ENCODE measurements at places on chromosomes 5 and 9.
A peak's percentile ranks its signal among the peaks of the same experiment; 100 is the strongest.

DNA sequence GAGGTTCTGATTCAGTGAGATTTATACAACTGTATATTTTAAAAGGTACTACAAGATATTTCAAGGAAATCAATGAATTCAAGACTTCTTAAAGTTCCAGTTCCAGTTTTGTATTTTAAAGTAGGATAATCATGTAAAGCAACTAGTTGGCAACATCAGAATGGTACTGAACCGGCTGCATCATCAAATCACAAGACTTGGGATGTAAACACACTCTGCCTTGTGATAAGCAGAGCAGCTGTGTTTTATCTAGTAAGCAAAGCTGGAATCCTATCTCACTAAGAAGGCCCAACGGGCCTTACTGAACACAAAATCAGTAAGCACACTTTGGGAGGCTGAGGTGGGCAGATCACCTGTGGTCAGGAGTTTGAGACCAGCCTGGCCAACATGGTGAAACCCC, 327.2 kb upstream of the NREP start:
- no peaks in the 10 kb centered on the region for H3K27me3 ChIP-seq
- no peak overlapping the region for H3K4me3 ChIP-seq
- no peak overlapping the region for H3K27ac ChIP-seq

GRCh38 chr9:135960411-135961276, 529 bp downstream of the UBAC1 start:
- peak overlapping the region; percentile 35 for H3K27ac ChIP-seq
- H3K36me3 ChIP-seq, result no peaks in the 10 kb centered on the region
- H3K27me3 ChIP-seq, result no peaks in the 10 kb centered on the region
- peaks cover 30% of the 10 kb centered on the region for H3K4me1 ChIP-seq

DNA sequence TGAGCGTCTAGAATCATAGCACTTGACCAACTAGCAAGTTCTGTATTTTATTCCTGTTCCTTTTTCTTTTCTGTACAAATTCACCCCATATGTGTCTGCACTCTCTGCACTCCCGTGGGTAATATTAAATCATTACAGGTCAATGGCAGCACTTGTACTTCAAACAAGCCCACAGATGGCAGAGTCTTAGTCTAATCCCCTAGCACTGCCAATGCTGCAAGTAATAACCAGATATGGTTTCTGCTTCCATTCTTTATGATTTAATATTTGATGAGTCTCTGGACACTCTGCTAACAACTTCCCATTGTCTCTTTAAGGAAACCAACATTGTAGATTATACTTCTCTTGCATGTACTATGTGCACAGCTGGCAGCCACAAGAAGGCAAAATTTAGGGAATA, 343.8 kb upstream of the CHD1 start:
- no peaks in the 10 kb centered on the region for H3K4me1 ChIP-seq
- H3K4me3 ChIP-seq, result no peak overlapping the region
- DNase-seq, result no peak
- H3K27me3 ChIP-seq, result no peaks in the 10 kb centered on the region
- H3K27ac ChIP-seq, result no peak overlapping the region
- H3K36me3 ChIP-seq, result no peaks in the 10 kb centered on the region

- H3K27ac ChIP-seq, result no peak overlapping the region
- no peaks in the 10 kb centered on the region for H3K27me3 ChIP-seq
- no peaks in the 10 kb centered on the region for H3K4me1 ChIP-seq
- H3K36me3 ChIP-seq, result no peaks in the 10 kb centered on the region
Observed at GRCh38 chr5:13606051-13606450, 338.4 kb downstream of the DNAH5 start.

GRCh38 chr5:38154615-38155204, 103.6 kb upstream of the EGFLAM start:
- H3K4me1 ChIP-seq, result no peaks in the 10 kb centered on the region
- H3K27ac ChIP-seq, result no peak overlapping the region
- no peak for DNase-seq
- H3K36me3 ChIP-seq, result no peaks in the 10 kb centered on the region

GRCh38 chr5:139856714-139857113, 61.1 kb downstream of the PSD2 start:
- H3K4me3 ChIP-seq, result no peak overlapping the region
- H3K27me3 ChIP-seq, result no peaks in the 10 kb centered on the region
- H3K36me3 ChIP-seq, result no peaks in the 10 kb centered on the region
- no peak for DNase-seq

DNA sequence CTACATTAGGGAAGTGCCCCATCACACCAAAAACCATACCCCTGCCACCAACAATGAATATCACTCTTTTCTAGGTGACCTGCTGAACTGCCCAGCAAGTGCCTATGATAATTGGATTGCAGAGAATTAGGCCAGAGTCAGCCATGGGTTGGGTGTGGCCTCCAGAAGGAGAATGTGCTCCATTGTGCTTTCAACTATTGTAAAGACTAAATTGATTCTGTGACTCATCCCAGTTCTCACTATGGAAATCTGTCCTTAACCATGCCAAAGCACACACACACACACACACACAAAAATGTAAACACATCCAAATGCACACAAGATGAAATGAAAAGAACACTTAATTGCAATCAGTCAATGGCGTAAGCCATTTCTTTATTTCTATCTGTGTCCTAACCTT, 25.7 kb downstream of the DRD1 start:
- no peak overlapping the region for H3K4me3 ChIP-seq
- no peaks in the 10 kb centered on the region for H3K36me3 ChIP-seq
- H3K4me1 ChIP-seq, result no peaks in the 10 kb centered on the region
- no peak for DNase-seq
- peaks cover 11% of the 10 kb centered on the region for H3K27me3 ChIP-seq
- no peak overlapping the region for H3K27ac ChIP-seq

- no peak overlapping the region for H3K4me3 ChIP-seq
- H3K27ac ChIP-seq, result no peak overlapping the region
- H3K27me3 ChIP-seq, result no peaks in the 10 kb centered on the region
- H3K4me1 ChIP-seq, result peaks cover 31% of the 10 kb centered on the region
- H3K36me3 ChIP-seq, result peaks cover 3% of the 10 kb centered on the region
- DNase-seq, result no peak
Observed at GRCh38 chr9:136079211-136079915, 15.7 kb downstream of the NACC2 start.

DNA sequence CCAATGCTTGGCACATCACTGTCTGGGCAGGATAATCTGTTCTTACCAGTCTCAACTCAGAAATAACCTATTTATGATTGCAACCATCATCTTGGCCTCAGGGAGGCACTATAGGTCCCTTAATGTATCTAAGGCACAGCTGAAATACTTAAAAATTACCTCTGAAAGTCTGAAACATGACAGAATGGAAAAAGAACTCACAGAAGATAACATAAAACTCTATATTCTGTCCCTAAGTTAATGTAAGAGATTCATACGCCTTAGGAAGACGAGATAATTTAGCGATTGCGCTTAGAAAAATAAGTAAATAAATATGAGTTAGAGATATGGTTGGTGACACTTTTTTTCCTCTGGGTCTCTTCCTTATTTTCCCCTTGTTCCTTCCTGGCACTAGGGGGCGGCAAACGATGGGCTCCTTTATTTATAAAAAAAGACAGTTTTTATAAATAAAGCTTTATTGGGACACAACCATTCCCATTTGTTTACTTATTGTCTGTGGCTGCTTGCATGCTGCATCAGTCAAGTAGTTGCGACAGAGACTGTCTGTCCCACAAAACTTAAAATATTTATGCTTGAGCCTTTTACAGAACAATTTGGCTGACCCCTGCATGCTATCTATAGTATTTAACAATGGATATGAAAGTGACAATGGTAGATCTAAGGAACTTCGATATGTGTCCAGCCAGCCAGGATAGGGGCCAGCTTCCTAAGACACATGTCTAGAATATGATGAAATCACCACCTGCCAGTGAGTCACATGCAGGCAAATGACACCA, 79.6 kb downstream of the PDE4D start:
- H3K27me3 ChIP-seq, result peaks cover 6% of the 10 kb centered on the region
- no peak overlapping the region for H3K4me3 ChIP-seq
- H3K4me1 ChIP-seq, result peaks cover 3% of the 10 kb centered on the region
- no peaks in the 10 kb centered on the region for H3K36me3 ChIP-seq

DNA sequence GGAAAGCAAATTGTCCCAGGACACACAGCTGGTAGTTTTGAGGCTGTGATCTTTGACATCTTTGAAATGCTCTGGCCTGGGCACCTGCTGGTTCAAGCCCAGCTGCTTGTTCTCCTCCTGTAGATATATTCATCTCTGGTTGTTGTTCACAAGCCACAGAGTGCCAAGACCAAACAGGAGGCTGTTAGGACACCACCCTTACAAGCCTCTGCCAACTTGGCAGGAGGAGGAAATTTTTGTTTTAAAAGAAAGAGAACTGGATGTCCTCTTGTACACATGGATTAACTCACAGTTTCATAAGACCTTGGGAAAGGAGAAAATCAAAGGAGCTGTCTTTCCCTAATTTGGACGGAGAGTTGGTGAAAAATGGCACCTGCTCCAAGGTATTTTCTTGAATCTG, 8.5 kb upstream of the ZFP62 start:
- no peak for DNase-seq
- peaks cover 9% of the 10 kb centered on the region for H3K4me1 ChIP-seq
- H3K4me3 ChIP-seq, result no peak overlapping the region
- H3K27ac ChIP-seq, result no peak overlapping the region

DNA sequence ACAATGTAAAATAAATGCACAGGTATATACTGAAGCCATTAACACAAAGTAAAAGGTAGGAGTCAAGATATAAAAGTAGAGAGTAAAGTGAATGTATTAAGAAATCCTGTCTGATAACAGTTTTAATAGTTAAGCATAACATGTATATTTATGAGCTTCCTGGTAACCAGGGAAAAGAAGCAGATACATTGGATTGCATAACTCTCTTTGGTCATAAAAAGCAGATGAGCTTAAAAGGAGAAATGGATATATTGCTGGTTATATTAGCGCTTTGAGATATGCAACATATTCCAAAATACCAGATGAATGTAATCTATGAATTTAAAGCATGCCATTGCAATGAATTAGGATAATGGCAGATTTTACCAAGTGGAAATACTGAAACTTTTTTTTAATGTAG, 6.2 kb upstream of the TNFSF8 start:
- DNase-seq, result no peak
- H3K27me3 ChIP-seq, result no peaks in the 10 kb centered on the region
- no peak overlapping the region for H3K27ac ChIP-seq
- H3K4me3 ChIP-seq, result no peak overlapping the region
- no peaks in the 10 kb centered on the region for H3K36me3 ChIP-seq

- no peak overlapping the region for H3K4me3 ChIP-seq
- DNase-seq, result no peak
- H3K27me3 ChIP-seq, result no peaks in the 10 kb centered on the region
- H3K36me3 ChIP-seq, result no peaks in the 10 kb centered on the region
Observed at GRCh38 chr5:150272531-150272930, 17.0 kb downstream of the CAMK2A start.

- DNase-seq, result no peak
- no peak overlapping the region for H3K27ac ChIP-seq
- H3K36me3 ChIP-seq, result no peaks in the 10 kb centered on the region
- no peak overlapping the region for H3K4me3 ChIP-seq
- H3K4me1 ChIP-seq, result no peaks in the 10 kb centered on the region
- no peaks in the 10 kb centered on the region for H3K27me3 ChIP-seq
Observed at GRCh38 chr5:134451225-134451935, 39.7 kb upstream of the CDKN2AIPNL start.

DNA sequence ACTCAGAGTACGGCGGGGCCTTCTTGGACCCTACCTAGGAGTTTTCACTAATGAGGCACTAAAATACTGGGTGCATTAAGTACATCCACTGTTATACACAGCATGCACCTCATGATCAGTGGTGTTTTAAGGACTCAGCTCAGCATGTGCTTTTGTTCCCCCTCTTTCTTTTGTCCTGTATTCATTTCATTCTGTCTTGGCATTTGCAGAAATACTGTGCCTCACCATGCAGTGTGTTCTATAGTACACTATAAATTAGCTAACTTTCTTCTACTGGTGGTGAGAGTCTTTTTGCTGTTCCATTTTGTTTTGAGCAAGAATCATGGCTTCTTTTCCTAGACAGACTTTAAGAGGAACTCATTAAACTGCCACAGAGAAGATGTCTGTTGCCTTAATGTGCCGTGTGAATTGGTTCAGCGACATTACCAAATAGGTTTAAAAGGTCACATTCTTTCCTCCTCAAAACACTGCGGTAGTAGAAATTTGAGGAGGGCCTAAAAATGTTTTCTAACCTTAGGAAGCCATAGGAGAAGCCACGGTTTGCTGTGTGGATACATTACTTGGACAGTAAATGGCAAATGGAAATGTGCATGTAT, 276.6 kb downstream of the MAST4 start:
- no peaks in the 10 kb centered on the region for H3K27me3 ChIP-seq
- H3K4me1 ChIP-seq, result no peaks in the 10 kb centered on the region
- no peaks in the 10 kb centered on the region for H3K36me3 ChIP-seq
- no peak overlapping the region for H3K4me3 ChIP-seq
- DNase-seq, result no peak

- H3K27me3 ChIP-seq, result no peaks in the 10 kb centered on the region
- H3K27ac ChIP-seq, result no peak overlapping the region
- no peak for DNase-seq
- H3K4me1 ChIP-seq, result no peaks in the 10 kb centered on the region
Observed at GRCh38 chr9:112054916-112055315, 120.2 kb downstream of the SUSD1 start.

- H3K4me3 ChIP-seq, result no peak overlapping the region
- H3K27me3 ChIP-seq, result no peaks in the 10 kb centered on the region
- H3K4me1 ChIP-seq, result no peaks in the 10 kb centered on the region
- H3K27ac ChIP-seq, result no peak overlapping the region
- H3K36me3 ChIP-seq, result no peaks in the 10 kb centered on the region
Observed at GRCh38 chr9:105038051-105038450, 110.1 kb upstream of the ABCA1 start.

GRCh38 chr5:169778622-169779596, 141.8 kb downstream of the DOCK2 start:
- no peak overlapping the region for H3K4me3 ChIP-seq
- no peak overlapping the region for H3K27ac ChIP-seq
- H3K27me3 ChIP-seq, result no peaks in the 10 kb centered on the region
- no peak for DNase-seq
- H3K36me3 ChIP-seq, result peaks cover 56% of the 10 kb centered on the region

DNA sequence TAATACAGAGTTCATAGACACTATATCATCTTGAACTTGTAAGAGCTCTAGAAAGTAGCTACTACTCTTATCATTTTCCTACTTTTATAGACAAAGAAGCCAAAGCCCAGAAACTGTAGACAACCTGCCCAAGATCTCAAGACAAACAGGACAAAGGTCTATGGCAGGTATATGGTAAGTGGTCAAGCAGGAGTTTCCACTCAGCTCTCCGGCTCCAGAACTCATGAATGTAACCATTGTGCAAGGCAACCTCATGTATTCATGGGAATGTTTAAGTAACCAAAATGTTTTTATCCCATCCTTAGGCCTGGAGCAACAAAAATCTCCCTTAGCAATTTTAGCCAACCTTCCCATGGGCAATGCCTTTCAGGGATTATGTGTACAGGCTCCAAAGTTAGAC, 163.4 kb upstream of the PUM3 start:
- H3K36me3 ChIP-seq, result no peaks in the 10 kb centered on the region
- no peaks in the 10 kb centered on the region for H3K4me1 ChIP-seq
- no peak overlapping the region for H3K4me3 ChIP-seq
- no peak overlapping the region for H3K27ac ChIP-seq
- DNase-seq, result no peak
- peaks cover 3% of the 10 kb centered on the region for H3K27me3 ChIP-seq

GRCh38 chr5:120528609-120529008, 64.5 kb downstream of the PRR16 start:
- H3K4me1 ChIP-seq, result no peaks in the 10 kb centered on the region
- H3K27me3 ChIP-seq, result no peaks in the 10 kb centered on the region
- no peak overlapping the region for H3K4me3 ChIP-seq
- H3K36me3 ChIP-seq, result no peaks in the 10 kb centered on the region
